ENCODE measurements at places on chromosomes 6 and 20.

DNA sequence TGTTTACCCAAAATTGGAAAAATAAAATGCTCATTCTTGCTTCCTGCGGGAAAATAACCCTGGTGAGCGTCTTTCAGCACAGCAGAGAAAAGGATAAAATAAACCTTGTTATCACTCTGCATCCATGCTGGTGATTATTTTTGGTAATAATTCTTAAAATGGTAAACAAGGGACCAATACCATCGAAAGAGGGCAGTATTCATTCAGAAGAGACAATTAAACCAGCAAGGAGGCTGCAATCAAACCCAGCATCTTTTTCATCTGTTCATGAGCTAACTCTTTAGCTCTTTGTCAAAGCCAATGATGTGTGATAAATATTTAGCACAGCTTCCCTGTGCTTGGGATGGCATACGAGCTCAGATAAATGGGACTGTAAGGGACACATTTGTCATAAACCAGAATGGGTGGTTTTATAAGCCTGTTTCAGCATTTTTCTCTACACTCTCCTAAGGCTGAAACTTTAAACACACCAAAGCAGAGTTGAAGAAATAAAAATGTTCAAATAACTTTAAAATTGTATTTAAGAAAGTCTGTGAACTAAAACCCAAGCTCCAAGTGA lies 34.4 kb downstream of the CDH26 start:
- no peak for DNase-seq

- DNase-seq = no peak
Measured at GRCh38 chr6:3233904-3234303, 6.5 kb upstream of the TUBB2B start.

- DNase-seq = no peak
Measured at GRCh38 chr20:25453035-25453810, 45.8 kb downstream of the GINS1 start.

GRCh38 chr6:16851758-16852157 lies 90.5 kb upstream of the ATXN1 start:
- no peak for DNase-seq

DNA sequence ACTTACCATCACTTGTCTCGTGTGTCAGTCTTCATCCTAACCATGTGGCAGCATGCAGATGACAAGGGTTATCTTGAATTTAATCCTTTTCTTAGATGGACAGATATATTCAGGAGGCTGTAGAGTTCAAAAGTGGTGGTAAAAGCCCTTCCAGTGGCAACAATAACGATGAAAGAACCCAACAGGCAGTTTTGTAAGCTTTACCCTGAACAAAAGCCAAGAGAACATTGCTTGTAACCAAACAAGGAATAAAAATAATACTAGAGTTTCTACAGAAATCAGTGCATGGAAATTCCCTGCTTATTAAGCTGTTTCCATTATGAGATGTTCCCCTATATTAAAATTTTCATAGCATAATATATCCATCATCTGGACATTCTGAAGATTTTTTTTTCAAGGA lies 69.7 kb downstream of the PDE7B start:
- DNase-seq = no peak

GRCh38 chr6:150186129-150186898 lies 43.5 kb downstream of the PPP1R14C start:
- DNase-seq = no peak

DNA sequence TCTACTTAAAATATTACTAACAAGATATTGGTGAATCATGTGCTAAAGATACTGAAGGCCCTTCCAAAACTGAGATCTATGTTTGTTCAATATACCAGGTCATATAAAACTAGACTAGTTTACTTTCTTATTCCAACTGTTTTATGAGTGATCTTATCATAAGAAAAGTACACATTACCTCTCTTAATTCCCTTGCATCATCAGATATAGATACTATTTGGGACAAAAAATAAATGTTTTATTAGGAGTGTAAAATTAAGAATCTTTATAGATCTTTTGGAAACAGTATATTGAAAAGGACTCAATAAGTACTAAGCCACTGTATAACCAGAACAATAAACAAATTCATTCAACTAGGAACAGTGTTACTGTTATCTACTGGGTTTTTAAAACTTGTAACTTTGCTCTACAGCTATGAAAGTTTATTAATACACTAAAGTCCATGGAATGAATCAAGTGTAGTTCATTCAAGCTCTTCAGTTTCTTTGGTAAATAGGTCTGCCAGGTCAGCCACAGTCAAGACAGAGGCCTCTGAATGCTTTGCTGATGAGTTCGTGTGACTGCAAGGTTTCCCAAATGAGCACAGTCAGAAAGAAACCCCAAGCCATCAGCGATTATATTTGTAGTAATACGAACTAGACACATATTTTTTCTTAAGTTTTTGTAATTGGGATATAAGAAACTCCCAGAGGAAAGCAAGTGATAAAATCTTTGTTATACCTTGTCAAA lies 71.8 kb upstream of the FBXO30 start:
- DNase-seq = no peak

GRCh38 chr6:152094992-152095592 lies 287.6 kb downstream of the ESR1 start:
- DNase-seq = no peak
